ENCODE measurements at places on chromosomes 11 and 22. TPM values are rescaled to one million over a fixed set of nuclear protein-coding genes. Genes with fewer than 3 reads are reported as not detected.

Gene MPEG1
- not detected for total RNA-seq

Gene C11orf65
- 2.1 TPM for total RNA-seq

Gene RBX1
- total RNA-seq = 20.6 TPM

Gene MUC6
- not detected for total RNA-seq

Gene MRGPRX1
- total RNA-seq = not detected

Gene CSNK2A3
- total RNA-seq = 4.1 TPM

Gene OR4A16
- total RNA-seq = not detected

Gene OR5I1
- total RNA-seq = not detected

Gene UCP2
- total RNA-seq = 0.34 TPM

Gene CPT1A
- 57.0 TPM for total RNA-seq

Gene SEZ6L
- not detected for total RNA-seq

Gene CHRM4
- total RNA-seq = not detected

Gene TRIM49C
- total RNA-seq = not detected

Gene OR52L1
- not detected for total RNA-seq

Gene GLYATL2
- total RNA-seq = under 0.01 TPM

Gene TCP11L1
- 19.9 TPM for total RNA-seq

Gene CSTF3
- total RNA-seq = 28.0 TPM

Gene OR51D1
- total RNA-seq = not detected

Gene SLC16A8
- 0.07 TPM for total RNA-seq

Gene MLC1
- total RNA-seq = not detected

Gene OR2AG2
- total RNA-seq = under 0.01 TPM

Gene F2
- total RNA-seq = under 0.01 TPM

Gene OR2D2
- under 0.01 TPM for total RNA-seq

Gene LGR4
- total RNA-seq = 38.9 TPM

Gene TRIM48
- not detected for total RNA-seq

Gene SLC22A9
- not detected for total RNA-seq

Gene CCDC34
- total RNA-seq = 1.4 TPM

Gene CD59
- total RNA-seq = 95.3 TPM

Gene CEND1
- total RNA-seq = not detected

Gene CYB5R2
- total RNA-seq = 25.6 TPM
